ENCODE measurements at places on chromosomes 16 and 17.

DNA sequence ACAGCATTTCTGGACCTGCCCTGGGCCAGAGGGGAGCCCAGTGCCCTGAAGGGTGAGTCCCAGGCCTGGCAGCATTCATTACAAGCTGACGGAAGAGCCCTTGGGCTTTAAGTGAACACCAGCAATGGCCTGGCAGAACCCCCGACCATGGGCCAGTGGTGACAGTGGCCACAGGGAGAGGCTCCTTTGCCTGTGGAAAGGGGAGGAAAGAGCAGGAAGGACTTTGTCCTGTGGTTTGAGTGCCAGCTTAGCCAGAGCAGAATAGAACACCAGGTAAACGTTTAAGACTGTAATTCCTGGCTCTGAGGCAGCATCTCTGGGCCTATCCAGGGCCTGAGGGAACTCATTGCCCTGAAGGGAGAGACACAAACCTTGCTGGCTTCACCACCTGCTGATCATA lies 34.3 kb upstream of the ATP2C2 start:
- no peak for ATAC-seq

DNA sequence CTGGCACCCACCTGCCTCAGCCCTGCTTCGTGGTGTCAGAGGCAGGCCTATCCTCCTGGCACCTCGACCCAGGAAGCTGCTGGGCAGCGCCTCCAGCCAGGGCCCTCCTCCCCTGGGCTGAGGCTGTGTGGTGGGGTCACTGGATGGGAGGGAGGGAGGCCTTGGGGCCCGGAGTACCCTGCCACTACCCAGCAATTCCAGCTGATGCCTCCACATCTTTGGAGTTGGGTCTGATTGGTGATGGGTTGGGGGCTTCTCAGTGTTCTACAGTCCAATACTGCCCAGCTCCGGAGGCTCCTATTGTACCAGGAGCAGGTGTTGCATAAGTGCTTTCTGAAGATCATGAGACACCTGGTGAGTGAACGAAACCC lies 48.0 kb downstream of the USP22 start:
- ATAC-seq, result no peak

GRCh38 chr16:66255647-66256046 lies 110.8 kb upstream of the CDH5 start:
- ATAC-seq, result no peak

GRCh38 chr16:50204453-50205108 lies 51.5 kb downstream of the TENT4B start:
- ATAC-seq, result peak; percentile 31

DNA sequence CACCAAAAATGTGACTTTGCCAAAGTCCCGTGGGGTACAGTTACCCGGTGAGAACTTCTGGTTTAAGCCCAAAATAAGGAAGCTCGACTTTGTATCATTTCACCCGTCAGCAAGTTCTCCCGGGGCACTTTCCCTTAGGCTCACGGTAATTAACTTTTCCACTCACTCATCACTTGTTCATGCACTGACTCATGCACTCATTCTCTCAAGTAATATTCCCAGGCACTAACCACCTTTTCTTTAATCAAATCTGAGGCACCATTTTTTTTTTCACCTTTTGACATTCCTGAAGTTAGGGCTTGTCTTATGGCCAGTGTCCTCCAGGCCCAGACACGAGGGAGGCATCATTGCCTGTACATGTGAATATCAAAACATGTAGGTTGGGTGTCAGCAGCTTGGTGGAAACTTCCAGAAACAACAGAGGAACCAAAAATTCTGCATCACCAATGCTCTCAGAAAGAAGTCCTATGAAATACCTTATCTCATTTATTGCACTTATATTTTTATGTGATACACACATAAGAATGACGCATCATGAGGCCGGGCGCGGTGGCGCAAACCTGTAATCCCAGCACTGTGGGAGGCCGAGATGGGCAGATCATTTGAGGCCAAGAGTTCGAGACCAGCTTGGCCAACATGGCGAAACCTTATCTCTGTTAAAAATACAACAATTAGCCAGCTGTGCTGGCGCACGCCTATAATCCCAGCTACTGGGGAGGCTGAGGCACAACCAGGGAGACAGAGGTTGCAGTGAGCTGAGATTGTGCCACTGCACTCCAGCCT lies 36.1 kb upstream of the ATP2C2 start:
- ATAC-seq, result no peak

GRCh38 chr17:81488276-81488860 lies 24.2 kb downstream of the ACTG1 start:
- ATAC-seq, result peak; percentile 26

GRCh38 chr17:38591759-38592241 lies 14.0 kb downstream of the SRCIN1 start:
- peak; percentile 76 for ATAC-seq

DNA sequence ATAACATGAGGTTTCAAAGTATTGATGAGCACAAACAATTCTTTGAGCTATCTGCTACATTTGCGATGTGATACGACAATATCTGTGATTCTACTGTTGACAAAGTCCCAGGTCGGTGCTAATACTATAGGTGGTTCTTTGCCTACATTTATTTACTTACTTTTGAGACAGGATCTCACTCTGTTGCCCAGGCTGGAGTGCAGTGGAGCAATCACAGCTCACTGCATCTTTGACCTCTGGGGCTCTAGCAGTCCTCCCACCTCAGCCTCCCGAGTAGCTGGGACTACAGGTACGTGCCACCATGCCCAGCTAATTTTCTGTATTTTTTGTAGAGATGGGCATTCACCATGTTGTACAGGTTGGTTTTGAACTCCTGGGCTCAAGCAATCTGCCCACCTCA lies 343.4 kb downstream of the SHISA9 start:
- ATAC-seq, result no peak

GRCh38 chr17:72090108-72090507 lies 30.7 kb upstream of the SOX9 start:
- ATAC-seq, result no peak

GRCh38 chr16:64773638-64774037 lies 348.2 kb downstream of the CDH11 start:
- ATAC-seq, result no peak

DNA sequence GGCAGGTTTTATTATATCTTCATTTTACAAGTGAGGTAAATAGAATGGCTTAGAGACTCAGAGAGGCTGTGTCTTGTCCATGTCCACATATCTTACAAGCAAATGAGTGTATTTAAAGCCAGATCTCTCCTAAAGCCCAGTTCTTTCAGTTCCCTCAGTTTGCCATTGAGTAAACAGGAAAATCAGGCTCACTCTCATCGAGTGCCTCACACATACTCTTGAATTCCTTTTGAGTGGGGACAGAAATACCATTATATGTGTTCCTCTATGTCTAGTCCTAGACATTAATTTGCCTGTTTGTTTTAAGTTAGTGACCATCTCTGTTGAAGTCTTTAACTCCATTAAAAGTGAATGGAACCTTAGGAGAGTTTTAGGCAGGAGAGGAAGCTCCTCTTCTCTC lies 40.1 kb downstream of the BPTF start:
- ATAC-seq, result no peak

- peak; percentile 77 for ATAC-seq
These were observed 11.0 kb downstream of the DCAKD start for GRCh38 chr17:45040459-45040858.

DNA sequence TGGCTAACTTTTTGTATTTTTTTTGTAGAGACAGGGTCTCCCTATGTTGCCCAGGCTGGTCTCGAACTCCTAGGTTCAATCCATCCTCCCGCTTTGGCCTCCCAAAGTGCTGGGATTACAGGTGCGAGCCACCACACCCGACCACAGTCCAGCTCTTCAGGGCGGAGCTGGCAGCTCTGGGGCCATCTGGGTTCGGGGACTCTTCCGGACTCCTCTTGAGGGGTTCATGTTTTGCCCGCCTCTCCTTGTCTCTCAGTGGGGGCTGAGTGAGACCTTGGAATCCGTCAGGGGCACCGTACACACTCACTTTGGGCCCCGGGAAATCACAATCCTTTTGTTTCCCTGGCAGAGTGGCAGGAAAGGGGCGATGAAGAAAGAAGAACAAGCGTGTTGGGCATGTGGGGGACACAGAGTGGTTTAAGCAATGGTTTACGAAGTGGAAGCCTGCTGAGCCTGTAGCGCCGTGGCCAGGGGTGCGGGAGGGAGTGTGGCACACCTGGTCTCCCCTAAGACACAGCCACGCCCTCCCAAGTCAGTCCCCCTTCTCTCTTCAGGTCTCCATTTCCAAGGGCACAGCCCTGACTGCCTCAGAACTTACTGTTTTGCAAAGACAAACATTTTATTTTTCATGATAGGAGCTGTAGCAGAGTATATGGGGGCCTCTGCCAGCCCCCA lies 26.1 kb downstream of the TNS4 start:
- no peak for ATAC-seq

DNA sequence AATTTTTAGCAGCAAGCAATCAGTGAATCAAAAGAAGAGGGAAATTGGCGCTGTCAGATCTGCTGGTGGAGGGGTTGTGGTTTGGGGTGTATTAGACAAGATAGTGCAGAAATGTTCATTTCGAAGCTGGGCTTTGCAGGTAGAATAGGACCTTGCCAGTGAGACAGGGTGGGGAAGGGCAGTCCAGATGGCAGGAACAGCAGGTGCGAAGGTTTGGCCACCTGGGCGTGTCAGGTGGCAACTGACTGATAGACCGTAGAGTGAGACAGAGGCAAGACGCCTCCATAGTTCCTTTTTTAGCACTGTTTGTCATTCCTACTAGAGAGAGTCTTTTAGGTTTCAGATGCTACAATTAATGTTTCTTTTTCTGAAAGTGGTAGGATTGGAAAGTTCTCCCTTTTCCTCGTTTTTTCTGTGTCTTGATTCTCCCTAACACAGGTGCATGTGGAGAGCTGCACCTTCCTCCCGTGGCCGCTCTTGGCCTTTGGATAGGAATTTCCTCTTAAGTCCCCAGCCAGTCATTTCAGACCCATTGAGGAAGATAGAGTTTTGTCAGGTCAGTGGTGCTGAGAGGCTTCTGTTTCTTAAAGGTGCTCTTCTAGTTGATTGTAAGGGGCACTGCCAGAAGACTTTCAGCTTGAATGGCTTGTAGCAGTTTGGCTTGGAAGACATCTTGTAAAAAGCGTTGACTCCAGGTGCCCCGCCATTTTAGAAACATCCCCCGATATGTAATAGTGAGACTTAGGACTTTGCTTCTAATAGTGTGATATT lies 315.6 kb downstream of the SNX29 start:
- ATAC-seq, result no peak

DNA sequence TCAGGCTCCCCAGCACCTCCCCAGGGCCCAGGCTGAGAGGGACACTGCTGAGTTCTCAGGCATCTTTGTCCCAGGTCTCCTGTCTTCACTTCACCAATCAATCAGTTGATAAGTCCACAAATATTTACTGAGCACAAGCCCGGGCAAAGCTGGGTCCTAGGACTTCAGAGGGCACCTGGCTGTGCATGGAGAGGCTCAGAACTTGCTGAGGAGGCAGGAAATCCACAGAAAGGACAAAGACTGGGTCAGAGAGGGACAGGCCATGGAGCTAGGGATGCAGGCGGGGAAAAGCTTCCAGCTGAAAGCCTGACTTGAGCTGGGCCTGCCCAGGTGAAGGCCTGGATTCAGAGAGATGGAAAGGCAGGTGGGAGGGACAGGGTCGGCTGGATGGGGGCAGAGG lies 33.2 kb upstream of the C1QL1 start:
- no peak for ATAC-seq

- ATAC-seq, result no peak
These were observed 165.5 kb upstream of the TBX2 start for GRCh38 chr17:61233991-61234750.

DNA sequence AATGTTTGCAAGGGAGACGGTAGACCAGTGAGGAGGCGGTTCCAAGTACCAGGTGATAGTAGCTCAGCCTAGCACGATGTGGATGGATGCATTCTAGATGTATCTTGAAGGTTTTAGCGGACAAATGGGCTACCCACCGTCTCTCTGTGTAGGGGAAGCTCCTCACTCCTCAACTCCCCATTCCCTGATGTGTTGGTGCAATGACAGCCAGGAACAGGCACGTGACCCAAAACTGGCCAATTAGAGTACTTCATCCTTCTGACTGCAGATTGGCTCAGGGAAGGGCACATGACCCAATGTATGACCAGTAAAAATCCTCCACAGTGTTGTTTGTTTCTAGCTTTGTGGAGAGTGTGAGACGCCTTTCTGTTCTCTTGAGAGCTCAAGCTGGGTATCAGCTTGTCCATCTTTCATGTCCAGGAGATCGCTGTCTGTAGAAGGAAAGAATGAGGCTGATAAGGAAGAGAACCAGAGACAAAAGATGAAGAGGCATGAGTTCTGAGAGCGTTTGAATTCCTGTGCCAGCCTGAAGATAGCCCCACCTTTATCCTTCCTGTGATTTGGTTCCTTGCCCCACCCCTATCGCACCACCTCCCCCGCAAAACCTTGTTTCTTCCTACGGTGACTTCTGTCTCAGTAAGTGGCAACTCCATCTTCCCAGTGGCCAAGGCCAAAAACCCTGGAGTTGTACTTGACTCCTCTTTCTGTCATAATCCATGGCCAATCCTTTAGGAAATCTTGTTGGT lies 2.3 kb upstream of the BORCS6 start:
- peak; percentile 16 for ATAC-seq

DNA sequence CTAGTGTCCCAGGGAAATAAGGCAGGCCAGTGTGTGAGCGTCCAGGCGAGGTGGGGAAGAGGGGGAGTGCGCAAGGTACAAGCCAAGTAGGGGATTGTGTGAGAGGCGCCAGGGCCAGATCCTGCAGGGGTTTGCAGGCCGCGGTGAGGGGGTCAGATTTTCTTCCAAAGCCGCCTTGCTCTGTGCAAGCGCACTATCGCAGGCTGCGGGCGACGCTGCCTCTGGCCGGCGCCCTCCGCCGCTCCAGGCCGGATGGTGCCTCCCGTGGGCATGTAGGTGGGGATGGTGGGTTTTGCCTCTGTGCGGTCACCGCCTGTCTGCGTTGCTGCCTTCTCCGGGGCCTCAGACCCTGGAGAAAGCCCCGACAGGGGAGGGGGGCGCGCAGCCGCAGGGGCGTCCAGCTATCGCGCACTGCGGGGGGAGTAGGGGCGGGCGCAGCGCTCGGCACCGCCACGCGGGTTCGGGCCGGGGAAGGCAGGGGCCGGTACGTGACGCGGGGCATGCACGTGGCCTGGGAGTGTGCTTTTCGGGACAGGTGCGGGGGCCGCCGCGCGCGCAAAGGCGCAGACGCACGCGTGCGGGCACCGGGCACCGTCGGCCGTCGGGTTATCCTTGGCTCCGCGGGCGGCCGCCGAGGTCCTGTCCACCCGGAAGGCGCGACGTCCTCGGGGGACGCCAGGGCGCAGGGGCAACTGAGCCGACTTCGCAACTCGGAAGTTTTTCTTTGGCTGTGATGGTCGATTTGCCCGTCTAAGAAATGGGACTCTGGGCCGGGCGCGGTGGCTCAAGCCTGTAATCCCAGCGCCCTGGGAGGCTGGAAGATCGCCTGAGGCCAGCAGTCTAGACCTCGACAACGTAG lies 1.1 kb upstream of the HAPSTR1 start:
- ATAC-seq, result peak; percentile 37

- ATAC-seq, result peak; percentile 23
These were observed 46.1 kb downstream of the WSB1 start for GRCh38 chr17:27339836-27340550.

All from motor neuron (in vitro differentiated cells).